ENCODE measurements at places on chromosomes 7 and 10. TPM values are rescaled to one million over a fixed set of nuclear protein-coding genes. Genes with fewer than 3 reads are reported as not detected.

SLIT1 gene
- 0.06 TPM for polyA plus RNA-seq

DNA sequence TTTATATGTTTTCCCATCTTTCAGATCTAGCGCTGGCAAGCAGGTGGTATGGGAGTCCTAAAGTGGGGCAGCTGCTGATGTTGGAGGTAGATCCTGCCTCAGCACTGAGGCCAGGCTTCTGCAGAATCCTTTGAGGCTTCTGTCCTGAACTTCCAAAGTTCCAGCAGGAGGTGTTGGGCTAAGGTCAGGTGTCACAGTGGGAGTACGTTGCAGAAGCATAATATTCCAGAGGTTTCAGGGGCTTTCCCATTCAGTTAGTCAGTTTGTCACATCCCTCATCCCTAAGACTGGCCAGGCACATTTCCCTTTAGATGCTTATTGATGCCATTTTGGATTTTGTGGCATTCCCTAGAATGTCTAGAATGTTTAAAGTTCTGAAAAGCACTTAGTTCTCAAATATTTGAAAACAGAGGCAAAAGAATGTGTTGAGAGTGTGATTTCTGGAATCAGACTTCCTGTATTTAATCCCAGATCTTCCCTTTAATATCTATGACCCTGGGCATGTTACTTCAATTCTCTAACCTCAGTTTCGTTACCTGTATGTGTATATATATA lies 319.1 kb upstream of the PHYHIPL start:
- DNase-seq, result no peak

SPDYE11 gene
- polyA plus RNA-seq, result not detected

RTKN2 gene
- polyA plus RNA-seq, result 0.24 TPM

DNA sequence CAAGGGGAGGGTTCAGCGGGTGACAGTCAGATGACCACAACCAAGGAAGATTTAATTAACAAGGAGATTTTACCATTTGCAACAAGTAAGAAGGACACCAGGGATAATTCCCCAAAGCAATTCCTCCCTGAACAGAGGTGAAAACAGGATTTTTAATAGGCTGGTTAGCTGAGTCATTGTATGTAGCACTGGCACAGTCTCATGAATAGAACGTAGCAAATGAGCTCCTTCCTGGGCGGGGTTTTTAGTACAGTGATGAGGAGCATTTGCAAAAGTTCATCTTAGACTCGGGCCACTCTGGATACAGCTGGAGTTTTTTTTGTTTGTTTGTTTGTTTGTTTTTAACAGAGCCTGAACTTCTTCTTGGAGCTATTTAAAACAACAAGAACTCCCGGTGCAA lies 39.0 kb downstream of the TAC1 start:
- no peak for DNase-seq

MAP3K8 gene
- 6.7 TPM for polyA plus RNA-seq

GRCh38 chr7:21336743-21337142 lies 91.1 kb upstream of the SP4 start:
- DNase-seq, result no peak

- no peak for DNase-seq
These were observed 188.0 kb downstream of the FRMD4A start for GRCh38 chr10:14142606-14143250.

GRCh38 chr7:87193912-87194311 lies 25.6 kb downstream of the TMEM243 start:
- DNase-seq, result no peak

HDAC9 gene
- 2.1 TPM for polyA plus RNA-seq

All from kidney (tissue), 22 donors.